ENCODE measurements at places on chromosomes 5 and 9.

DNA sequence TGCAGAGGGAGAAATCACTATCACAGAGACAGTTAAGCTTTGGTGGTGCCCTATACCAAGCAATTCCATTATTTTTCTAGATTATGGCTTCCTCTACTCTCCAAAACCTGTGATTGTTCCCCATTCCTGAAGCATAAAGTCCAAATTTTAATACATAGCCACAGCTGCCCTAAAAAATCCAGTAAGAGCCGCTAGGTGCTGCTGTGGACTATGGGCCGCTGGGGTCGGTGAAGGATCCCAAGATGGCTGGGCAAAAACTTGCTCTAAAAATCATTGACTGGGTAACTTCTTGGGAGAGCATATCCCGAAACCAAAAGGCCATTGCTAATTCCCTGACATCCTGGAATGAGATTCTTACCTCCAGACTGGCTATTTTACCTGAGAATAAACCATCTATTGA, 245.3 kb downstream of the NFIB start:
- DNase-seq, result no peak

GRCh38 chr5:25568294-25568693, 923.5 kb upstream of the CDH10 start:
- peak; percentile 6 for DNase-seq

- no peak for DNase-seq
Observed at GRCh38 chr5:86837610-86838009, 219.9 kb downstream of the COX7C start.

GRCh38 chr5:163467682-163468081, 7.2 kb downstream of the HMMR start:
- DNase-seq, result no peak

- DNase-seq, result no peak
Observed at GRCh38 chr5:65128226-65128625, 353.5 kb downstream of the ADAMTS6 start.

DNA sequence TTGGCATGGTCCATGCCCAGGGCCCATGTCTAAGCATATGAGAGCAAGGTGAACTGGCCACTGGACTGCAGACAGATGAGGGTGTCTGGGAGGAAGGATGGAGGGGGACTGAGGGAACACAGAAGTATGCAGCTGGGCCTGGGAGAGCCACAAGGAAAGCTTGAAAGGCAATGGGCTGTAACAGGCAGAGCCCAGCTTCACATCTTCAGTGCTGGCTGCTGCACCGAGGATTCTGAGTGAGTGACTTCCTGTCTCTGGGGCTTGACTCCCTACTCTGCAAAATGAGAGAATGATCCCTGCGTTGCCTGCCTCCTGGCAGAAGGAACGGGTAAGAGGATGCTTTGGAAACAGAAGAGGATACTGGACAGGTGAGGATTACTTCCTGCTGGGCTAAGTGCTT, 29.0 kb downstream of the COL15A1 start:
- no peak for DNase-seq

- no peak for DNase-seq
Observed at GRCh38 chr9:92669527-92669889, 423 bp downstream of the IPPK start.

DNA sequence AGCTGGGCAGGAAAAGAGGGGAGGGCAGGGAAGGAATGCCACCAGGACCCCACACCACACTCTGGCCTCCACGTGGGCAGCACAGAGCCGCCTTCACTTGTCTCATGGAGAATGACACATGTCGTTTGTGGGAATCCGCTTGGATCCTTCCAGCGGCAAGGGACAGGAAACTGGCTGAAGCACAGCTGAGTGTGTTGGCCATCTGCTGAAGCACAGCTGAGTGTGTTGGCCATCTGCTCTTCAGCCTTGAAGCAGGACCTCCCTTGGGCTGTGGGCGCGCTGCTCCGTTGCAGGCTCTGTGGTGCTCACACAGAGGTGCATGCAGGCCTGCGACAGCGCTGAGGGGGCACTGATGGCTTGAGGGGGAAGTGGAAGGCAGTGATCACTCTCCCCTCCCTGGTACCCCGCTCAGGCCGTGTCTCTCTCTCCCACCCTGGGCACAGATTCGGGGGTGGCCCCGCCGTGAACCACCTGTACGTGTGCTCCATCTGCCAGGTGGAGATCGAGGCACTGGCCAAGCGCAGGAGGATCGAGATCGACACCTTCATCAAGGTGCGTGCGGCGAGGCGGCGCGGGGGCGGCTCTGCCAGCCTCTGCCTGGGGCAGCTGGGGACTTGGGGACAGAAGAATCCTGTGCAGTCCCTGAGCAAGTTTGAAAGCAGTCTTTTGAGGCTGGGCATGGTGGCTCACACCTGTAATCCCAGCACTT, 40.6 kb downstream of the USP20 start:
- DNase-seq, result no peak

- DNase-seq, result no peak
Observed at GRCh38 chr5:36366883-36367282, 65.2 kb upstream of the RANBP3L start.

DNA sequence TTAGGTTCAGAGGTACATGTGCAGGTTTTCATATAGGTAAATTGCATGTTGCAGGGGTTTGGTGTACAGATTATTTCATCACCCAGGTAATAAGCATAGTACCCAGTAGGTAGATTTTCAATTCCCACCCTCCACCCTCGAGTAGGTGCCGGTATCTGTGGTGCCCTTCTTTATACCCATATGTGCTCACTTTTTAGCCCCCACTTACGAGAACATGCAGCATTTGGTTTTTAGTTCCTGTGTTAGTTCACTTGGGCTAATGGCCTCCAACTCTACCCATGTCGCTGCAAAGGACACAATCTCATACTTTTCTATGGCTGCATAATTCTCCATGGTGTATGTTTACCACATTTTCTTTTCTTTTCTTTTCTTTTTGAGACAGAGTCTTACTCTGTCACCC, 21.2 kb downstream of the ITK start:
- DNase-seq, result no peak

- no peak for DNase-seq
Observed at GRCh38 chr5:157528036-157528632, 47.4 kb downstream of the ADAM19 start.

DNA sequence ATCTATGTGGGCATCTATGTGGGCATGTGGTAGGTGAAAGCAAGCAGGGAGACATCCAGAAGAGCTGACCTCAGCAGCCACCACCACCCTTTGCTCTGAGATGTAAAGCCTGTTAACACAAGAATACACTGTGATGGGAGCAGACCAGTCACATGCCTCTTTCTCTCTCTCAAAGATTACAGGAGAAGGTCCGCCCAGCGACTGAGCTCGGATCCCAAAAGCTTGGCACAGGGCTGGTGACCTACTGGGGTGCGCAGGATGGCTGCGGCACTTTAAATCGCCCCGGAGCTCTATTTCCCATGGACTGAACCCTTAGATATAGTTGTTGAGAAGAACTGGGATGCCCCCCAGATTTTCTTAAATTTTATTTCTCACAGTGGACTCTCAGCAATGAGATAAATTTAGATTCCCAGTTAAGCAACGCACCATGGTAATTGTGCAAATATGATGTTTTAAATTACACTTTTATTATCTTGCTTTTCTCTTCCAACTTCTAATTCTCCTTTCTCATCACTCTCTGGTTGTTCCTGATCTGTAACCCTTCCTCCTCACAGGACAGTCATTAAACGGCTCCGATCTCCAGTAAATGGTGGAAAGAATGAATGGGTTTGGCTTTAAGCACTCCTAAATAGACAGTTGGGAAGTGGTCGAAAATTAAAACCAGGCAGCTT, 37.7 kb upstream of the ICE1 start:
- no peak for DNase-seq

GRCh38 chr5:178573216-178573615, 17.0 kb downstream of the COL23A1 start:
- DNase-seq, result no peak

DNA sequence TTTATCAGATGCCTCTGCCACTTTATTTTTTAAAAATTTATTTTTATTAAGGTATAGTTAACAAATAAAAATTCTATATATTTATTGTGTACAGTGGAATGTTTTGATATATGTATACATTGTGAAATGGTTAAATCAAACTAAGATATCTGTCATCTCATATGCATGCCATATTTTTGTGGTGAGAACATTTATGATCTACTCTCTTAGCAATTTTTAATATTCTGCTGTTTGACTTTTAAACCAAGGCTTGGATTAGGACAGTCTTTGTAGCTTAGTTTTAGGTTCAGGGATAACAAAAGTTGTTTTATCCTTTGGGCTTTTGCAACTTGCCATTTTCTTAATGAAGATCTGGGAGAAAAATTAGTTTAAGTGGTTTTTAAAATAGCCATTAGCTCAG, 46.0 kb upstream of the CDKN2B start:
- DNase-seq, result no peak

GRCh38 chr9:75226403-75227139, 138.3 kb downstream of the OSTF1 start:
- peak; percentile 83 for DNase-seq

GRCh38 chr9:113770396-113770795, 105.7 kb upstream of the ZNF618 start:
- no peak for DNase-seq

- DNase-seq, result peak; percentile 49
Observed at GRCh38 chr9:6845880-6846279, 88.1 kb downstream of the KDM4C start.

DNA sequence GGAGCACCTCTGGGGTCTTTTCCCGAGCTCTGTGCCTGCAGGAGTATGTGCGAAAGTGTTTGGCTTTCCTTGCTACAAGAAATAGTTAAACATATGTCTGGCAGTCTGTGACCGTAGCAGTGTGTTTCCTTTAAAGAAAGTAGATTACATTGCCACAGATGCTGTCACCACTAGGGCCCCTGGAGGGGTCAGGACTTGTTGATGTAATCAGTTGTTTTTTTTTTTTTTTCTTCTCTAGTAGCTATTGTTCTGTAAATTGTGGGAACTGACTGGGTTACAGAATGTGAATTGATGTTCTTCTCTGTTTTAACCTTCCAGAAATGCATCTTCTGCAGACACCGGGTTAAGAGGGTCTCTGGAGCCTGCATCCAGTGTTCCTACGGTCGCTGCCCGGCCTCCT, 345.6 kb downstream of the KDM4C start:
- DNase-seq, result peak; percentile 51

DNA sequence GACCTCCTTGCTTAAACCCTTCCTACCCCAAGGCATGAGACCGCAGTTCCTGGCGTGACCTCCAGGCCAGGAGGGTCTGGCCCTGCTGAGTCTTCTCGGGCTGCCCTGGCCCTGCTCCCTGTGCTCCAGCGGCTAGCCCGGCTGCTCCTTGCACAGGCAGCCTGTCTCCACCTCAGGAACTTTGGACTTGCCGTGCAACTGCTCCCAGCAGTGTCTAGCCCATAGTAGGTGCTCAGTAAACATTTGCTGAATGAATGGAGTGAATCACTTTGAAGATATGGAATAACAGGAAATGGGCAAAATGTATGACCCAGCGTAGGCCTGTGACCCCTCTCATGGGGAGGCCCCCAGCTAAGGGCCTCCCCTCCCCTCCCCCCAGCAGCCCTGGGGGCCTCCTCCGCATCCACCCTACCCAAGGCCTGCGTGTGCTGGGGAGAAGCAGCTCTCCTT, 127.1 kb downstream of the ZNF354C start:
- DNase-seq, result peak; percentile 42

GRCh38 chr5:112586596-112587062, 151.1 kb upstream of the APC start:
- DNase-seq, result peak; percentile 43

All from NT2/D1 (cell line).